ENCODE measurements at places on chromosomes 5 and 9. TPM values are rescaled to one million over a fixed set of nuclear protein-coding genes. Genes with fewer than 3 reads are reported as not detected.

C9 gene
- not detected for total RNA-seq

TMEM8B gene
- total RNA-seq, result 5.9 TPM

IGFBPL1 gene
- total RNA-seq, result not detected

FSTL4 gene
- total RNA-seq, result 0.36 TPM

LIX1 gene
- total RNA-seq, result not detected

GRCh38 chr9:132982458-132982857, 4.0 kb downstream of the GFI1B start:
- DNase-seq, result no peak
- peaks cover 30% of the 10 kb centered on the region for H3K27me3 ChIP-seq
- H3K4me3 ChIP-seq, result no peak overlapping the region
- peaks cover 4% of the 10 kb centered on the region for H3K4me1 ChIP-seq
- no peak overlapping the region for H3K27ac ChIP-seq

GRCh38 chr9:113922160-113922559, 46.1 kb downstream of the ZNF618 start:
- H3K27me3 ChIP-seq, result no peaks in the 10 kb centered on the region
- no peak overlapping the region for H3K4me3 ChIP-seq
- no peaks in the 10 kb centered on the region for H3K4me1 ChIP-seq
- no peak for DNase-seq
- H3K36me3 ChIP-seq, result no peaks in the 10 kb centered on the region
- H3K27ac ChIP-seq, result no peak overlapping the region

GRCh38 chr9:32864971-32865370, 81.6 kb downstream of the TMEM215 start:
- H3K27ac ChIP-seq, result no peak overlapping the region
- H3K4me3 ChIP-seq, result no peak overlapping the region
- no peaks in the 10 kb centered on the region for H3K27me3 ChIP-seq
- no peaks in the 10 kb centered on the region for H3K4me1 ChIP-seq
- no peak for DNase-seq

- H3K4me3 ChIP-seq, result no peak overlapping the region
- no peak overlapping the region for H3K27ac ChIP-seq
- H3K27me3 ChIP-seq, result no peaks in the 10 kb centered on the region
- no peak for DNase-seq
- no peaks in the 10 kb centered on the region for H3K4me1 ChIP-seq
- H3K36me3 ChIP-seq, result no peaks in the 10 kb centered on the region
Measured at GRCh38 chr9:120136696-120137095, 443.3 kb downstream of the CDK5RAP2 start.

DNA sequence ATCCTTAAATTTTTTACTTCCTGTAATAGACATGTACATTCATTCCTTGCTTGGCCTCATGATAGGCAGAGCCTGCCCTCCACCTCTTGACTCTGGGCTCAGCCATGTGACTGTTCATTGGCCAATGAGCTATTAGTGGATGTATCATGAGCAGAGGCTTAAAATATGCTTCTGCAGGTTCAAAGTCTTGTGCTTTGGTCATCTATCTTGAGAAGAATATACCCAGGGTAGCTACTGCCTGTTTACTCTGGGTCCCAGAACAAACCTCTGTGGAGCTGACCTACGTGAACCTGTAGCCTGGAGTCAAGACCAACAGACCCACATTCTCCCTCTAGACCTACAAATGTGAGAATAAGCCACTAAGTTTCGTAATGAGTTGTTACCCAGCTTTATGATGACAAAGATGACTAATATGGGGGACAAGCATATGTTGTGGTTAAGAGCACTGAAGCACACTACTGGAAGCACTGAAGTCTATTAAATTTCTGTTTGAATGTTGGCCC, 244.4 kb downstream of the MAST4 start:
- H3K4me1 ChIP-seq, result peaks cover 52% of the 10 kb centered on the region
- peaks cover 25% of the 10 kb centered on the region for H3K27me3 ChIP-seq
- peak; percentile 60 for DNase-seq
- peak overlapping the region; percentile 88 for H3K27ac ChIP-seq
- no peaks in the 10 kb centered on the region for H3K36me3 ChIP-seq
- no peak overlapping the region for H3K4me3 ChIP-seq

DNA sequence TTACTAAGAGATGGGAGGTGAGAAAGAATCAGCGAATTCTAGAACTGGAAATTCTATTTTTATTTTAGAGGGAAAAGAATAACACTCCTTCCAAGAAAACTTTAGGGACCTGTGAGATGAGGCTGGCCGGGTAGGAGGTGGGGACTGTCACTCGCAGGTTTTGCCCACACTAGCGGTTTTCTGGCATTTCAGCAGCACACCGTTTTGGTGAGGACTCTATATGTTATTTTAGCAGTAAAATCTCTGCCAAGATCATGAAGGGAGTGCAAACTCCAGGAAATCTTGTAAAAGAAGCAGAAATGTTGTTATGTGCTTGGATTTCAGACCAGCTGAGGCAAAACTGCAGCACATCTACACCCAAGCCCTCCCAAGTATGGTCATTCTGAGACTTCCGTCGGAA, 470.6 kb downstream of the PSAT1 start:
- no peaks in the 10 kb centered on the region for H3K4me1 ChIP-seq
- H3K27ac ChIP-seq, result no peak overlapping the region
- H3K27me3 ChIP-seq, result no peaks in the 10 kb centered on the region
- no peak for DNase-seq
- H3K4me3 ChIP-seq, result no peak overlapping the region
- H3K36me3 ChIP-seq, result no peaks in the 10 kb centered on the region

GRCh38 chr5:612498-613424, 621 bp downstream of the CEP72 start:
- peak overlapping the region; percentile 93 for H3K4me3 ChIP-seq
- H3K4me1 ChIP-seq, result peaks cover 39% of the 10 kb centered on the region
- no peak for DNase-seq
- peaks cover 1% of the 10 kb centered on the region for H3K27me3 ChIP-seq
- H3K36me3 ChIP-seq, result peaks cover 22% of the 10 kb centered on the region

- no peaks in the 10 kb centered on the region for H3K27me3 ChIP-seq
- no peak overlapping the region for H3K4me3 ChIP-seq
- no peak for DNase-seq
- no peak overlapping the region for H3K27ac ChIP-seq
Measured at GRCh38 chr9:92942688-92943616, 4.4 kb upstream of the FGD3 start.

DNA sequence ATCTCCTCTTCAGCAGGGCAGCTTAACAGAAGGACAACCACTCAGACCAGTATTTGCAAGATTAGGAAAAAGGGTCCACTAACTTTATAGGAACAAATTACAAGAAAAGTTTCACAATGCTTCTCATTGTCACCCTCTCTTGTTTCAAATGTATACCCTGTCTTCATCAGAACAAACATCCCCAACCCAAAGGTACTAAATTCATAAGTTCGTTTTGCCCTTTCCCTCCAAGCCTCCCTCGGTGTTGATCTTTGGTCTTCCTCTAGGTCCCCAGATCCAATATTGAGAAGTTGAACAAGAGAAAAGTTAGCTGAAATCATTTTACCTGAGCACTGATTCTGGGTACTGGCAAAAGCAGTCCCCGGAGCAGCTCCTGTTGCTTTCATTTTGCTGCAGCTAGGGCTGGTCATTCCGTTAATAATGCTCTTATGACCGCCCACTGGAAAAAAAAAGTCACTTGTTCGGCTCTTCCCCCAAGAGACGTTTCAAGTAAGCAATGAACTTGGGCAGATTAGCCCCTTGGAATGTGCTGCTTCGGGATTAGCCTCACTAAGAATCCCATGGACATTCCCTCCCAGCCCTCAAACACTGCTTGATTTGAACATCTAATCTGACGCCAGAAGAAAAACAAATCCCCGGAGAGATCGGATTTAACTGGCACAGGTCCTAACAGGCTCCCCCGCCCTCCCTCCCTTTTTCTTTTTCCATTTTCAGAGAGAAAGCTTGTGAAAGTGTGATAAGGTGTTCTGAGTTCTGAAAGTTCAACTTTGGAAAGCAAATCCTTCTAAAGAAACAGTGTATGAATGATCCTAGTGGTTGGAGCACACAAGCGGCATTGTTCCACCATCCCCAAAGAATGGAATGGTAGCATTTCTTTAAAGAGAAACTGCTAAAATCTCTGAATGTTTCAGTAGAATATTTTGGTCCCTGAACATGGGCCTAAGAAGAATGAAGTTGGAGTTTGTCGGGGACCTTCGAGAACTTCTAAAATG, 252.5 kb downstream of the TRPM3 start:
- no peak overlapping the region for H3K4me3 ChIP-seq
- no peak for DNase-seq
- H3K27me3 ChIP-seq, result no peaks in the 10 kb centered on the region
- H3K36me3 ChIP-seq, result no peaks in the 10 kb centered on the region
- H3K4me1 ChIP-seq, result no peaks in the 10 kb centered on the region

DNA sequence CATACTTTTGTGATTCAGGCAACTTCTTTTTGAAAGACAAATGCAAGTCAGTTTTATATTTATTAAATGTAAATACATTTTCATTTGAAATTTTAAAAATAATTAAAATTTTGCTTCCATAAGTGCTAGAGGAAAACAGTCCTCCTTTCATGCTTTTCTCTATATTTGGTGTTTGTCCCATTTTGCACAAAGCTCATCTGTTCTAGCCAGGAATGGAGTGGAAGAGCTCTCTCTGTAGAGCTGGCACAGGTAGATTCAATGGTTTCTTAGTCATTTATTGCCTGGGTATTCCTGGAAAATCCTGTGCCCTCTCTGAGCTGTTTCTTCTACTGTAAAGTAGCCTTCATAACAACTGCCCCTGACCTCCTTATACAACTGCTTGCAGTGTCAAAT, 267.6 kb upstream of the HAPLN1 start:
- no peak for DNase-seq
- no peak overlapping the region for H3K4me3 ChIP-seq
- no peaks in the 10 kb centered on the region for H3K27me3 ChIP-seq
- H3K27ac ChIP-seq, result no peak overlapping the region

DNA sequence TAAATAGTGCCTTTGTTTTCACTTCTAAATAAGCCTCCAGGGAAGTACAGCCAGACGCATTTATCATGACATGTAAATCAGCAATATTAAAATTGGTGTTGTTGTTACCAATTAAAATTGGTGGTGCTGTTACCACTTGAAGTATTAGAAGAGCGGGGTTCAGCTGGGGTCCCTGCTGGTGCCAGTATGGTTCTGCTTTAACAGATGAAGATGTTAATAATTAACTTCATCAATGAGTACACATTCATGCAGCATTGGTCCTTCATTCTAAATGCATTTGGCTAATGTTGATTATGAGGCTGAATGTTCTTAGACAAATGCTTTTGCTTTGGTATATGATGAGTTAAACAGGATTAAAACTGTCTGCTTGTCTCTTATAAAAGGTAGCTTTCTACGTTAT, 67.6 kb upstream of the TMC1 start:
- H3K4me1 ChIP-seq, result peaks cover 11% of the 10 kb centered on the region
- H3K36me3 ChIP-seq, result no peaks in the 10 kb centered on the region
- H3K4me3 ChIP-seq, result no peak overlapping the region
- no peak overlapping the region for H3K27ac ChIP-seq

DNA sequence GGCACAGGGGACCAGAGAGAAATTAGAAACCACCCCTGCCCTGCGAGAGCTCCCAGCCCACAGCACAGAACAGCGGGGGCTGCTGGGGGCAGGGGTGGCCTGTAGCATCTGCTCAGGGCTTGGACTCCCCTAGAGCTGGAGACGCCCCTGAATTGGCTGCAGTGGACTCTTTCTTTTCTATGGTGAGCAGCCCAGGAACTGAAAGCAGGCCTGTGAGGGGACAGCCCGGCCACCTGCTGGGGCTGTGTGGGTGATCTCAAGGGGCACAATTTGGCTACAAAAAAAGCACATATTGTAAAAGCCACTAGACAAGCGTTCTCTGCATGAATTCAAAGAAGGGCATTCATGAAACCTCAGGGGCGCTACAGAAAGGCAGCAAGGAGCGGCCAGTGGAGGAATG, 57.5 kb upstream of the ICE1 start:
- H3K4me3 ChIP-seq, result no peak overlapping the region
- no peaks in the 10 kb centered on the region for H3K36me3 ChIP-seq
- no peaks in the 10 kb centered on the region for H3K4me1 ChIP-seq
- no peak for DNase-seq

DNA sequence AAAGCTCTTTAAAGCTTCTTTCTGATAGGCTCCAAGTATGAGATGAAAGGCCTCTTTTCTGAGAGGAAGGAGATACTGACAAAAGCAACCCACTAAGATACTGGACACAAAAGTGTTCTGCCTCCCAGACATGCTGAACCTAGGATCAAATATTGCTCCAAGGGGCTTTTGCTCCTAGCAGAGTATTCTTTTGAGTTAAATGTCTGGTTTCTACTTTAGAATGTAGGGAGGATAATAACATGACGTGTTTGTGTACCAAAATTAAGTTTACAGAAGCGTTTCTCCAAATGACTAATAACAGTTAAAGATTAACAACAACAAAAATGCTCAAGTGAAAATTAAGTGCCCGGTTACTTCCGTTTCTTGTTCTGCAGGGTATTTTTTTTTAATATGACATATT, 2293.3 kb upstream of the C9orf72 start:
- H3K36me3 ChIP-seq, result no peaks in the 10 kb centered on the region
- no peaks in the 10 kb centered on the region for H3K4me1 ChIP-seq
- no peaks in the 10 kb centered on the region for H3K27me3 ChIP-seq

- no peak overlapping the region for H3K4me3 ChIP-seq
- no peaks in the 10 kb centered on the region for H3K36me3 ChIP-seq
- H3K4me1 ChIP-seq, result no peaks in the 10 kb centered on the region
- no peak for DNase-seq
- no peak overlapping the region for H3K27ac ChIP-seq
Measured at GRCh38 chr5:149403923-149404745, 25.0 kb upstream of the IL17B start.

- no peak overlapping the region for H3K4me3 ChIP-seq
- no peaks in the 10 kb centered on the region for H3K4me1 ChIP-seq
- DNase-seq, result no peak
Measured at GRCh38 chr5:112203229-112203628, 215.8 kb downstream of the EPB41L4A start.

- no peaks in the 10 kb centered on the region for H3K4me1 ChIP-seq
- no peak for DNase-seq
- no peak overlapping the region for H3K4me3 ChIP-seq
Measured at GRCh38 chr5:167030500-167031120, 1260.8 kb upstream of the WWC1 start.

DNA sequence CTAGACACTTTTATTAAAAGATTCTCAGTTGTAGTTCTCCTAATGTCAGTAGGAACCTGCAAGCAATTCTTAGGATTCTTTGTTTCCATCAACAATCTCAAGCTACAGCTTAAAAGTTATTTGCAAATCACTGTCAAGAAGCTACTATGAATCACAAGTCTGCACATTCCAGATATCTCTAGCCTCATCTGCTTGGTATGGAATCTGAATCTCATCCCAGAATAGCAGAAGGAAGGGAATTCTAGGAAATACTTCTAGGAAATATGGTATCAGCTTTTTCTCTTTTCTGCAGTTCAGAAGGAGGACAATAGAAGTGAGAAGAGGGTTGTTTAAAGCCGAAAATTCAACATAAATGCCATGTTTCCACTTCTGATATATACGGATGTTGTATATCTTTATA, 792.2 kb upstream of the CDH9 start:
- H3K4me3 ChIP-seq, result no peak overlapping the region
- H3K27ac ChIP-seq, result no peak overlapping the region
- no peaks in the 10 kb centered on the region for H3K36me3 ChIP-seq
- DNase-seq, result no peak

- peaks cover 63% of the 10 kb centered on the region for H3K4me1 ChIP-seq
- H3K36me3 ChIP-seq, result no peaks in the 10 kb centered on the region
Measured at GRCh38 chr9:35945341-35946018, 12.5 kb downstream of the OR2S2 start.

Data from activated CD4-positive, alpha-beta memory T cell treated with anti-CD3 and anti-CD28 coated beads for 36 hours (primary cell).